ENCODE measurements at places on chromosomes 2 and 18.

DNA sequence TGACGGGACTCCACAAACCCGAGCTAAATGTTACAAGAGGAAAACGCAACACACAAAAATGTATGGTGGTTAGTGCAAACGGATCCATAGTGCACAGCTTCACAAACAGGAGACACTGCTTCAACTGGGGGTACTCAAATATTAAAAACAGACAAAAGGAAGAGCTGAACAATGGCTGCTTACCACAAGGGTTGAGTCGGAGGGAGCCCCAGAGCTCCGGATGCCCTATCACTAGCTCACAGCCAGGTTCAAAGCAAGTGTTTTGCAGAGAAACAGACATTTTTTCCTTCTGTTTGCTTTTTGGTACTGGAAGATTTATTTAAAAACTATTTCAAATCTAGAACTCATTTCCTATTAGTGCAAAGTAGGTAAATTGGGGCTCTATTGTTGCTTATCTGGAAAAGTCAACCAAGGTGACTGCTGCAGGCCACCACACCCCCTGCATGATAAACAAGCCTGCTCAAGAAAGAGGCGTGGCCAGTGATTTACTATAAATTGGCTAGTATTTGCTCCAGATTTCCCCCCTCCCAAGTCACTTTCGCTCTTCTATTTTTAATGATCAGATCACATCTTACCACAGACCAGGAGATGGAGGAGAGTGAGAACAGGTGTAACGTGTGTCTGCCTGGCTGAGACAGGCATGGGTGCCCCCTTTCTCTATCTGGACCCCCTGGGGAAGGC is 46.5 kb downstream of the ZAP70 start:
- DNase-seq = no peak

DNA sequence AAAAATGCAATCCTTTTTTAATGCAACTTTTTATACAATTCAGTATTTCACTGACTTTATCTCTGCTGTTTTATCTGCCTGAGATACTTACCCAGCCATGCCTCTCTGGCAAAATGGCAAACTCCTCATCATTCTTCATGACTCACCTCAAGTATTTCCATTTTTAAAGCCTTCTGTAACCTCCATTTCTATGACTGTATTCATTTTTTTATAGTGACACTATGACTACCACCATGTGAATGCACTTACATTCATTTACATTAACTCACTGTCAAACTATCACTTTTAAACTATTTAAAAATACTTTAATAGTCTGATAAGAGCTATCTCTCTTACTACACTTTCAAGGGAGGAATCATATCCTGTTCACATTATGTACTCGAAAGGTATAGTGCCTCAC is 99.4 kb upstream of the SCN7A start:
- no peak for DNase-seq

GRCh38 chr2:111706481-111707001 is 177.5 kb downstream of the ANAPC1 start:
- DNase-seq = no peak

DNA sequence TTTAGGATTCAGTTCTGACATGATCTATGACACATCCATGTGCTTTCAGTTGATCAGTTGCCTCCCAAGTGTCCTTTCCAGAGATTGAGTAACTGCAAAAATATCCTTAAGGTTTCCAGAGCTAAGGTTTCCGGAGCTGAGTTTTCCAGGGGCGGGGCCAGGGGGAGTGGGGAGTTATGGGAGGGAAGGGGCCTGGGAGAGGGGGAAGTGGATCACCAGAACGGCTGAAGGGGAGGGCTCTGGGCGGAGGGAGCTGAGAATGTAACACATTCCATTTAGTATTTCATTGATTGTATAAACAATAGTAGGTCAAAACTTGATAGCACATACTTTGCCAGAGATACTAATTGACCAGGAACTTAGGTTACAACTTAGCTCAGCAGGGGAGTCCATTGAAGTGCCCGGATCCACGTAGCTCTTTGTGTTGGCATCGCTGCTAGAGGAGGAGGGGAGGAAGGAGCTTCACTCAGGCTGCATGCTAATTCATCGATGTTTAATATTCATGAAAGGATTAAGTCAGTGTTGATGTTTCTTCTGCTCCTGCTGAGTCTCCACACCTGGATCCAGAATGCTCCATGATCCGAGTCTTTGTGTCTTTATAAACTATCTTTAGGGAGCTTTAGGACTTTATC is 289.8 kb downstream of the ALPK2 start:
- DNase-seq = peak; percentile 20

DNA sequence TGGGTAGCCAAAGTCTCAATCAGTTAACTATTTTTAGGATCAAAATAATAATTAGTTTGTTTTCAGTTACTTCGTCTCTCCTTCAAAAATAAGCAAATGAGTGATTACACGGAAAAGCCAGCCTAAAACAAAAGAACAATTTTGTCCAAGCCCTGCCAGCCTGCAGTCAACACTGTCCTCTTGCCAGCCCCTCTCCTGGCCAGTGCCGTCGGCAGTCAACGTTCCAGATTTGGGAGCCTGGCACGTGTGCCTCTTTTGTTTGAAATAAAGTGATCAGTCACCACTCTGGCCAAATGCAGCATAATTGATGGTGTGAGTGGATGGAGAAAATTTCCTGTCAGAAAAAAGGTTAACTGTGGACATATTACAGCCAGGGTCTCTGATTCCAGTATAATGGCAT is 260.6 kb upstream of the SKOR2 start:
- DNase-seq = no peak

DNA sequence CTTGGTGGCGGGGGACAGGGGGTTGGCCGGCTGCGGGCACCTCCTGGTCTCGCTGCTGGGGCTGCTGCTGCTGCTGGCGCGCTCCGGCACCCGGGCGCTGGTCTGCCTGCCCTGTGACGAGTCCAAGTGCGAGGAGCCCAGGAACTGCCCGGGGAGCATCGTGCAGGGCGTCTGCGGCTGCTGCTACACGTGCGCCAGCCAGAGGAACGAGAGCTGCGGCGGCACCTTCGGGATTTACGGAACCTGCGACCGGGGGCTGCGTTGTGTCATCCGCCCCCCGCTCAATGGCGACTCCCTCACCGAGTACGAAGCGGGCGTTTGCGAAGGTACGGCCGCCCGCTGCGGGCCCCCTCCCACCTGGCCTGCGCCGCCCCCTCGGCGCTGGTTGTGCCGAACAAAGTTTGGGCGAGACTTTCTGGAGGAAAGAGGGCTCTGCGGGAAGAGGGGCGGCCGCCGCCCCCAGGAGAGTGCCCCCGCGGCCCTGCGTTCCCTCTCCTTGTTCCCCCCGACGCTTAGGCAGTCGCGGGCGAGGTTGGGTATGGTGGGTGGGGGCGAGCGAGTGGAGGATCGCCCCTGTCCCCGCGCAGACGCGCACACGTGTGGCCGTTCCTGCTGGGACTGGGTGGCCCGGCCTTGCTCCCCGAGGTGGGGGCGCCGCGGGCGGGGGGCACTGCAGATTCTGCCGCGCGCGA is 866 bp downstream of the CRIM1 start:
- peak; percentile 51 for DNase-seq

DNA sequence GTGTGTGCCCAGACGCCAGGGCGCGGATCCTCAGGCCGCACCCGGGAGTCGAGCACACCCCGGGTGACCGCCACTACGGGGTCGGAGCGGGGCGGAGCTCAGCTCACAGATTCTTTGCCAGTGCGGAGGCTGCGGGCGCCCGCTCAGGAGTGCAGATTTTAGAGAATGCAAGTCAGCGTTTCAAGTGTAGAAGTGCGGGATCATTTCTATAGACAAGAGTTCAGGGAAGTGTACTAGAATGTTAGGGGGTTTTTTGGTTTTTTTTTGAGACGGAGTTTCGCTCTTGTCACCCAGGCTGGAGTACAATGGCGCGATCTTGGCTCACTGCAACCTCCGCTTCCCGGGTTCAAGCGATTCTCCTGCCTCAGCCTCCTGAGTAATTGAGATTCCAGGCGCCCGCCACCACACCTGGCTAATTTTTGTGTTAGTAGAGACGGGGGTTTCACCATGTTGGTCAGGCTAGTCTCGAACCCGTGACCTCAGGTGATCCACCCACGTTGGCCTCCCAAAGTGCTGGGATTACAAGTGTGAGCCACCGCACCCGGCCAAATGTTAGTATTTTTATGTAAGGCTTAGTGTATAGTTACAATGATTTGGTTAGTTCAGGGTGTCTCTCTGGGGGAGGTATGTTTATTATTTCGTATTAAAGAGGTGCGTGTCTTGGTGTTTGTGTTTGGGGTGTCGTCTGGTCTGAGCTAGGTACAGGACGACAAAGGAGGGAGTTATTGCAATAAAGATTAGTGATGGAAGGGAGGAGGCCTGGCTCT is 619 bp upstream of the FAM168B start:
- no peak for DNase-seq

GRCh38 chr2:120850551-120850950 is 114.9 kb downstream of the GLI2 start:
- DNase-seq = no peak

DNA sequence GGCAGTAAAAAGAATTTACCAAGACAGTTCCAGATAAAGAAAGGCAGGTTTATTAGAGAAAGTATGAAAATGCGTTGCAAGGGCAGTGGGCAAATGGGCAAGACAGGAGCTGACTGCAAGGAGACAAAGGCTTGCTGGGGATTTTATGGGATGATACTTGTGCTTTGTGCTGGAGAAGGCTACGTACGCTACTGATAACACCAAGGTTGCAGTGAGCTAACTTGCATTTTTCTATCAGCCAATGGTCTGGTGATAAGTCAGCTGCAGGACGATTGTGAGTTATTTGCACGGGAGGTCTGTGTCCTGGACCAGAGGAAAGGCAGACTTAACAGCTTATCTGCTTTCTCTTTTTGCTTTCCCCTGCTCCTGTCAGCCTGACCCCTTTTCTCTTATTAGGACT is 116.5 kb downstream of the PMS1 start:
- DNase-seq = no peak

GRCh38 chr18:51196118-51196810 is 1.2 kb downstream of the MEX3C start:
- no peak for DNase-seq

DNA sequence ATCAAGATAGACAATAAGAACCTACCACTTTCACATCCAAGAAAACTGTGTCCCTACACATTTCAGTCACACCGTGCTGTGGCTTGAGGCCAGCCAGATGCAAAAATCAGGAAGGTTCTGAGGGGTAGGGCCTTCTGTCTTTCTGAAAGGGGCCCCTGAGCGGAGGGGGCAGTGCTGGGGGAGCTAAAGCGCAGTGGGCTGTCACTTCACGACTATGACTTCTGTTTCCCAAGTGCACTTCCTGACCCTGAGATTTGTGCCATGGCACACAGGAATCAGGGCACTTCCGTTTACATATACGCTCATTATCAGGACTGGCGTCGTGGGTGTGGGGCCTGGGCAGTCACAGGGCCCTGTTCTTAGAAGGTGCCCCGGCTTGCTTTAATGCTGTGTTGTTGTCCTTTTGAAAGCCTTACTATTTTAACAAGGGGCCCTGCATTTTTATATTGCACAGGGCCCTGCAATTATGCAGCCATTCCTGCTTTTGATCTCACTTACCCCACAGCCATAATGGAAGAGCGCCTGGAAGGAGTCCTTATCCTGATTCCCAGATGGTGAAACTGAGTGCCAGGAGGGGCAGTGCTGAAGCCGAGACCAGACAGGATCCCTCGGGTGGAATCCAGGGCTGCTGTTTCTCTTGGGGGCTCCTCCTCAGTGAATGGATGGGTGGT is 620 bp downstream of the NGEF start:
- no peak for DNase-seq

DNA sequence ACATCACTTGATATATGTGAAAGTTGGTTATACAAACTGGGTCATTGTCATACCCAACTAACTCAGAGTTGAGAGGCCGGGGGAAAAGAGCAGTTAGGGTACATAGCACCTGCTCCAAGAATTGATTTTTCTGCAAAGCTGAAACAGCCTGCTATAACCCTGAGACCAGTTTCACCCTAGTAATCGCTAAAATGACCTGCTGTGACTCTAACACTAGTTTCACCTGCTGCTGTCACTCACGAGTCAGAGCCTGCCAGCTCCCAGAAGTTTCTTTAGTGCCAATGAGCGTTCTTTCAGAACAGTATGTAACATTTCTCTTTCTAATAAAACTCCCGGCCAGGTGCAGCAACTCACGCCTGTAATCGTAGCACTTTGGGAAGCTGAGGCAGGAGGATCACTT is 28.0 kb downstream of the SRSF7 start:
- no peak for DNase-seq

- DNase-seq = no peak
Observed at GRCh38 chr18:8726963-8727705, 21.8 kb downstream of the MTCL1 start.

DNA sequence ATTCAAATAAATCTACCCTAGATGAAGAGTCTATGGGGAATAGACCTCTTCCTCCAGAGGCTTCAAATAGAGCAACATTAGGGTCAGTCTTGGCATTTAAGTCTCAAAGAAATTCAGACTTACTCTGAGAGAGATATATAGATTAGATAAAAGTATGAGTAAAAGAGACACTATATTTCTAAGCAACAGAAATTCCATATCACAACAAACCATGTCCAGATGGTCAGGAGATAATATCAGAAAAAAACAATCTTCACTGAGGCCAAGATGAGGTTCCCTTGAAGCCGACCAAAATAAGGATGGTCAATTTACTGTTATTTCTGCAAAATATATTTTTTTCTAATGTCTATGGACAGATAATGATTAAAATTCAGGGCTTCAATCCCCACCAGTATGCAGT is 89.1 kb upstream of the NOSTRIN start:
- DNase-seq = no peak

- no peak for DNase-seq
Observed at GRCh38 chr2:28365158-28365557, 27.5 kb upstream of the FOSL2 start.

DNA sequence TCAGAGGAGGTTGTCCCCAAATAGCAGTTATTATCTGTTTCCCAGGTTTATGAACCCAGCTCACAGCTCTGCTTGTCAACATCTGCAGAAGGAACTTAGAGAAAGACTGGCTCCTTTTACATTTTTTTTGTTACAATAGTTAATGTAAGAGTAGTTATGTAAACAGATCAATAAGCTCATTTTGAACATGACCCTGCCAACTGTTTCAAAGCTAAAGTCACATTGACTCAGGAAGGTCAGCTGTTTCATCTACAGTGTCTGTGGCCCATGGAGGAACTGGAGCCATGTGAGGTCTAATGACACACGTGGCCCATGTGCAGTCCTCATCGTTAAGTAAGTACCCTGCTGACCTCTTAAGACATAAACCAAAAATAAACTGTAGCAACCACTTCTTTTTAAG is 97.1 kb downstream of the SH3RF3 start:
- DNase-seq = no peak

GRCh38 chr18:52553441-52553840 is 213.4 kb downstream of the DCC start:
- no peak for DNase-seq

GRCh38 chr2:46921676-46922448 is 6.3 kb upstream of the MCFD2 start:
- no peak for DNase-seq

DNA sequence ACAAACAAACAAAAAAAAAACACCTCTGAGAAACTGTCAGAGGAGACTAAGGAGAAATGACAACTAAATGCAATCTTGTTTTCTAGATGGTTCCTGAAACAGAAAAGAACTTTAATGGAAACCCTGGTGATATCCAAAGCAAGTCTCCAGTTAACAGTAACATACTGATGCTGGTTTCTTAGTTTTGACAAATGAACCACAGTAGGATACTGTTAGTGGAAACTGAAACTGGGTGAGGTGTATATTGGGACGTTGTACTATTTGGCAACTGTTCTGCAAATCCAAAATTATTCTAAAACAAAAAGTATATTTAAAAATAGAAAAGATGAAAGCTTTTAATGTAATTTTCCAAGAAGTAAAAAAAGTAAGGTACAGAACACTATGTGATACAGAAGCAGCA is 11.4 kb downstream of the SESTD1 start:
- DNase-seq = no peak

- DNase-seq = no peak
Observed at GRCh38 chr2:172011812-172012575, 12.2 kb downstream of the METAP1D start.

- DNase-seq = no peak
Observed at GRCh38 chr18:31490387-31490786, 7.6 kb upstream of the DSG2 start.
